ENCODE measurements at places on chromosomes 7 and 10.

DNA sequence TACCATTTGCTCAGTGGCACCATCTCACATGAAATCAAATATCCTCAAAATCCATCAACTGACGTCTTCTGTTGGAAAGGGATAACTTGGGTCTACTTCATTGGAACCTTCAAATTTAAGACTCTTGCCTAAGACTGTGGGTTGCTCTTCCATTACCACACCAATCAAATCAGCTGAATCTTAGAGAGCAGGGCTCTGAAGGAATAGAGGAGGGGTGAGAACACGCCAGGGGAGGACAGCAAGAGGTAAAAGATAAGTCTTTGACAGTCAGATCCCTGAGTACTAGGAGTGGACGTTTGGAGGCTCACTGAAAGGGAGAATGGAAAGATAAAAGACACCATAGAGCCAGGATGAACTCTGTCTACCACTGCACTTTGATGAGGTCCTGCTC is 107.5 kb downstream of the CCDC71L start:
- DNase-seq = no peak

GRCh38 chr10:104277785-104278184 is 8.8 kb downstream of the GSTO2 start:
- no peak for DNase-seq

- no peak for DNase-seq
Measured at GRCh38 chr7:105691680-105692564, 110.6 kb upstream of the EFCAB10 start.

GRCh38 chr7:50988465-50988864 is 205.8 kb upstream of the GRB10 start:
- no peak for DNase-seq

DNA sequence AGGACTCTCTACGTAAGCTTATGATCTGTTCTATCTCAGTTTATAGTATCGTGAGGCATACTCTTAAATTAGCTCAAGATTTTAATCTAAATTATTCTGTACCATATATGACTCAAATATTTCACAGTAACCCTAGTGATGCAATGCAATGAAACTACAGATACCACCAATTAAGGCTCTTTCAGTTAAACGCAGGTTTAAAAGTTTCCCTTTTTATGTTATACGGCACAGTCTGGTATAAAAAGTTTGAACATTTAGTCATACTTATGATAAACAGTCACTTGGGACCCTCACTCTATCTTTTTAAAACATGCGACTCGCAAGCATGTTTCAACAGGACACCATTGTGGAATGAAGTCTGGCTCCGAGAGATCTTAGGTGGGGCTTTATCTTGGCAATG is 107.2 kb downstream of the CDK6 start:
- DNase-seq = no peak

- DNase-seq = no peak
Measured at GRCh38 chr7:122217125-122217524, 73.1 kb upstream of the AASS start.

DNA sequence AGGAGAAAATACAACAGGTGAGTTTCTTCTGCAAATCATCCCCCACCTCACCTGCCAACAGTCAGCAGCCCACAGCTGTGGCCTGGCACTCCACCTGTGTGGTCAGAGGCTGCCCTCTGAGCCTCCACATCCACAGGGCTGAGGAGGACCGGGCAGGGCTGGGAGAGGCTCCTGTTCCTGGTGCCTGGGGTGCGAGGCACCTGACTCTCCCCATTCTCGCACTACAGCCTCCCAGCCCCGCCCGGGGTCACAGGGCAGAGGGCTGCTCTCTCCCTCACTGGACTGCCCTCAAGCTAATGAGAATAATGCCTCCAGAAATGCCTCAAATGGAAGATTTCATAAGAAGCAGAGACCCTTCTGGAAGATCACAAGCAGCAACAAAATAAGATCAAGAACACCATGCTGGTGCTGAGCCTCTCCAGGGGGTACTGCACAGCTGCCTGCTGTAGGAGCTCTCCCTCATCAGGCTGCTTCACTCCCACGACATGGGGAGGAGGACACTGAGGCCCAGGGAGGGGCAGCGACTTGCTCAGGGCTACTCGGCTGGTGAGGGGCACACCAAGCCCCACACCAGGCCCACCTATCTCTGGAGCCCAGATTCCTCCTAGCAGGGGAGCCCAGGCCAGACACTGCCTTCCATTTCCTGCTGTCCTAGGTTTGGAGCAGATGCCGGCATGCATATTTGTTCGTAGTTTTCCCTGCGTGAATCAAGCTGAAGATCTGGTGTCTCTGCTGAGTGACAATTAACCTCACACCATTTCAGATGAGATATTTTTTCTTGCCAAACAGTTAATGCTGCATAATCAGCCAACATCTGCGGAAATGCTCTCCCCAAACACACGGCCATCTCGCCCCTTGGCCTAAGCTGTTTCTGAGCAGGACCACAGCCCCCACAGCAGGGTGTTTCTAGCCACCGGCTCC is 76.5 kb downstream of the FAM53B start:
- no peak for DNase-seq

DNA sequence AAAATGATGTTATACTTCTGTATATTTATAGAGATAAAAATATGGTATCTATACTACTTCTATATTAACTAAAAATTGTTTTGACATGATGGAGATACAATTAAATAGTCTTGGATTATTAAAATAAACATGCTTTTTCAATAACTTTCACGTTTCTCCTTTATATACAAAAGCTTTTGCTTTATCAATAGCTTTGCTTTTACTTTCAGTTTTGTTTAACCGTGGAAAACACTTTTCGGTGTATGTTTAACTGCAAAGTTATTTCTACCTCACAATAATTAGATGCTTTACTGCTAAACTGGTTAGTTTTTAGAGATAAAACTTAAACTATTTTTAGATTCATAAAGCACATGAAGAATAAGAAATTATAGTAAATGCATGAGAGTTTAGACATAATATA is 432.1 kb upstream of the PCDH15 start:
- DNase-seq = no peak

DNA sequence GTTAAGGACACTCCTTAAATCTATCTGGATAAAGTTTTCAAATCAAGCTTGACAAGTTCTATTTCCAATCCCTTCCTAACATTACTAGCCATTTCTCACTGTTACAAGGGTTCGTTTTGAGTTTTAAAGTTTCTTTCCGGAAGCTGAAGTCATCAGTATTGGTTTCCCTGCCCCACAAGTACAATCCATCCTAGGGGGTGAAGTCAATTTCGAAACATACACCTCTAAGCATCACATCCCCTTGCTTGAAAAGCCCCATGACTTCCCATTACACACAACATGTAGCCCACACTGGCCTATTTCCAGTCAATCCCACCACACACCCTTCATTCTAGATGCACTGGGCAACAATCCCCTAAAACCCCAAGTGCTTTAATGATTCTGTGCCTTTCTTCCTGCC is 13.0 kb downstream of the DPY19L1 start:
- no peak for DNase-seq

DNA sequence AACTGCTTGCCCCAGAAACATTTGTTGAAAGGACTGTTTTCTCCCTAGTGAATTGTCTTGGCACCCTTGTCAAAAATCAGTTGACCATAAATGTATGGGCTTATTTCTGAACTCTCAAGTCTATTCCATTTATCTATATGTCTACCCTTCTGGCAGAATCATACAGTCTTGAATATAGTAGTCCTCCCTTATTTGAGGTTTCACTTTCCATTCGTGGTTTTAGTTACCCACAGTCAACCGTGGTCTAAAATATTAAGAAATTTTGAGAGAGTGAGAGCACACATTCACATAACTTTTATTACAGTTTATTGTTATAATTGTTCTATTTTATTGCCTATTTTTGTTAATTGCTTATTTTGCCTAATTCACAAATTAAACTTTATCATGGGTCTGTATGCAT is 17.4 kb upstream of the CEP41 start:
- DNase-seq = no peak
